Glomerular endothelial cell (primary cell): ENCODE measurements at places on chromosomes 7 and 10. TPM values are rescaled to one million over a fixed set of nuclear protein-coding genes. Genes with fewer than 3 reads are reported as not detected.

CCDC146 gene
- 1.2 and 5.7 TPM in 2 replicates for total RNA-seq

LIPM gene
- total RNA-seq: not detected in 2 replicates

MMP21 gene
- 0.53 TPM in 1 of 2 replicates, not detected in the other for total RNA-seq

CALCR gene
- total RNA-seq: not detected in 2 replicates

SPDYE2 gene
- total RNA-seq: not detected in 2 replicates

MLXIPL gene
- not detected in 2 replicates for total RNA-seq

ZNF786 gene
- 7.8 and 7.9 TPM in 2 replicates for total RNA-seq

CFTR gene
- total RNA-seq: not detected in 2 replicates

CUBN gene
- total RNA-seq: 1.9 and 2.1 TPM in 2 replicates

SYNPO2L gene
- not detected in 2 replicates for total RNA-seq

CCDC172 gene
- total RNA-seq: not detected in 2 replicates

NEUROG3 gene
- total RNA-seq: not detected in 2 replicates

CPA1 gene
- total RNA-seq: not detected in 2 replicates

DNAJB9 gene
- total RNA-seq: 26.0 and 28.2 TPM in 2 replicates

TMEM225B gene
- not detected in 2 replicates for total RNA-seq

PRSS1 gene
- not detected in 2 replicates for total RNA-seq

CPN1 gene
- total RNA-seq: not detected in 2 replicates

BICC1 gene
- total RNA-seq: 8.8 and 22.9 TPM in 2 replicates

KLF14 gene
- not detected in 2 replicates for total RNA-seq

AKR1C1 gene
- 0.15 and 0.70 TPM in 2 replicates for total RNA-seq

AKR1E2 gene
- total RNA-seq: 6.9 and 16.3 TPM in 2 replicates

OPN4 gene
- not detected in 2 replicates for total RNA-seq

COL1A2 gene
- 9.0 and 76.0 TPM in 2 replicates for total RNA-seq

CSTF2T gene
- 14.1 and 21.9 TPM in 2 replicates for total RNA-seq

MUC12 gene
- not detected in 2 replicates for total RNA-seq

KCND2 gene
- 1.3 and 2.1 TPM in 2 replicates for total RNA-seq

UBN2 gene
- 4.3 and 9.3 TPM in 2 replicates for total RNA-seq

CYP26C1 gene
- 0.05 and 1.1 TPM in 2 replicates for total RNA-seq

STEAP4 gene
- total RNA-seq: not detected in 2 replicates

ASAH2B gene
- 2.3 TPM in 2 replicates for total RNA-seq

ELFN1 gene
- 0.05 and 1.5 TPM in 2 replicates for total RNA-seq

CCDC6 gene
- 29.1 and 31.0 TPM in 2 replicates for total RNA-seq

ADK gene
- 23.9 and 31.1 TPM in 2 replicates for total RNA-seq

PLXNA4 gene
- 1.2 and 5.4 TPM in 2 replicates for total RNA-seq

ACTL6B gene
- total RNA-seq: not detected in 2 replicates

FOXP2 gene
- total RNA-seq: 0.68 and 3.5 TPM in 2 replicates

FFAR4 gene
- not detected in 2 replicates for total RNA-seq

EPHA1 gene
- not detected in 2 replicates for total RNA-seq

SLC29A4 gene
- total RNA-seq: 3.8 and 6.2 TPM in 2 replicates

EDRF1 gene
- total RNA-seq: 11.9 and 13.0 TPM in 2 replicates

HSPA14 gene
- 8.0 and 10.3 TPM in 2 replicates for total RNA-seq

PAX4 gene
- not detected in 2 replicates for total RNA-seq

SFMBT2 gene
- total RNA-seq: 3.1 and 4.8 TPM in 2 replicates

GIMAP1 gene
- total RNA-seq: 6.5 and 12.1 TPM in 2 replicates

CCDC3 gene
- 1.2 and 1.8 TPM in 2 replicates for total RNA-seq

FAM180A gene
- total RNA-seq: not detected in 2 replicates

TMEM139 gene
- total RNA-seq: 0.82 and 1.1 TPM in 2 replicates

WBP1L gene
- total RNA-seq: 77.8 and 101 TPM in 2 replicates

MMRN2 gene
- 153 and 243 TPM in 2 replicates for total RNA-seq

TDRD1 gene
- 0.06 TPM in 1 of 2 replicates, not detected in the other for total RNA-seq

ARHGEF5 gene
- 1.6 and 2.9 TPM in 2 replicates for total RNA-seq

OR6B1 gene
- total RNA-seq: not detected in 2 replicates
